ENCODE measurements at places on chromosomes 11 and 22. TPM values are rescaled to one million over a fixed set of nuclear protein-coding genes. Genes with fewer than 3 reads are reported as not detected.

The CASTOR1 gene
- total RNA-seq, result 3.4 TPM

The CST6 gene
- 2.3 TPM for total RNA-seq

The MICALL1 gene
- 19.3 TPM for total RNA-seq

The MOGAT2 gene
- not detected for total RNA-seq

The SBF2 gene
- total RNA-seq, result 54.8 TPM

The TEX12 gene
- total RNA-seq, result 2.3 TPM

The MS4A13 gene
- total RNA-seq, result not detected

The TSGA10IP gene
- not detected for total RNA-seq

The RASSF10 gene
- 4.8 TPM for total RNA-seq

The ART5 gene
- 3.6 TPM for total RNA-seq

The PRDM10 gene
- 7.5 TPM for total RNA-seq

The SLC22A9 gene
- total RNA-seq, result not detected

The OR2AT4 gene
- not detected for total RNA-seq

Measured in tongue (tissue), 3 donors.